NCI-H774 (cell line): ENCODE measurements at places on chromosomes 6 and 20.

- DNase-seq: no peak
Observed at GRCh38 chr6:21039926-21040325, 505.7 kb downstream of the CDKAL1 start.

GRCh38 chr6:68240726-68241125 is 394.4 kb upstream of the ADGRB3 start:
- no peak for DNase-seq

DNA sequence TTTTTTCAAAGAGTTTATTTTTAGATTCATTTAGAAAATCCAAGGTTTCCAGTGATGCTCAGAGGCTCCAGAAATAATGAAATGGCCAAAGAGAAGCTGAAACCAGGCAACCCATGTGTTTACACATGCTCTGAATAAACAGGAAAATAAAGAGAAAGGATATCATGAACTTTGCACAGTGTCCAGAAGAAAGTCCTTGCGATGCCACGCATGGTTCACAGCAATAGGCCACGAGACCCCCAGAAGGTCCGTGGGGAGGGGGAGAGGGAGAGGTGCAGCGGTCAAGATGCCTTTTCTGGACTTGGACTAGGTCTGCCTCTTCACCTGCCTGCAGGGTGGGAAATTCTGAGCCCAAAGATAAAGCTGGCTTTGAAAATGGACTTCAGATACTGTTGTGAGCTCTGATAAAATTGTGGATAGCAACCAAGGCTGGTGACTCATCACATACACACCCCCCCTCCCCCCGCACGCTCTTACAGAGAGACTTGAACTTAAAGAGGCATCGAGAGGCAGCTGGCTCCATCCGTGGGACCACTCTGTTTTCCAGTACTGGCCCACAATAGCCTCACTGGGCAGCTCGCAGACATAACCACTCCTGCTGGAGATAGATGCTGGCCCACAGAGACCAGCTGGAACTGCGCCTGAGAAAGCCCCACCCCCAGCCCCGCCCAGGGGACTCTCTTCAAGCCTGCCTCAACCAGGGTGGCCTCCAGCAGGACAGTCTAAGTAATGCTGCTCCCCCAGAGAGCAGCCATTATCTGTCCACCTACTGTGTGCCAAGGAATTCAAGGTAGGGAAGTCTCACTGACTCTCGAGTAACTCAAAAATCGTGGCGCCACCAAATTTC is 21.2 kb upstream of the NFATC2 start:
- no peak for DNase-seq

DNA sequence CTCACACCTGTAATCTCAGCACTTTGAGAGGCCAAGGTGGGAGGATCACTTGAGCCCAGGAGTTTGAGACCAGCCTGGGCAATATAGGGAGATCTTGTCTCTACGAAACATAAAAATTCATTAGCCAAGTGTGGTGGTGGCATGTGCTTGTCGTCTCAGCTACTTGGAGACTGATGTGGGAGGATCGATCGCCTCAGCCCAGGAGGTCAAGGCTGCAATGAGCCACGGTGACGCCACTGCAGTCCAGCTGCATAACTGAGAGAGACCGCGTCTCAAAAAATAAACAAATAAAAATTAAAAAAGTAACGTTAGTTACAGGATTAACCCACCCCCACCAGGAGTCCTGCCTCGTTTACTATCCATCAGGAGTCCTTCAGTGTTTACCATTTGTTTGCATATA is 345.1 kb downstream of the BTBD3 start:
- no peak for DNase-seq

DNA sequence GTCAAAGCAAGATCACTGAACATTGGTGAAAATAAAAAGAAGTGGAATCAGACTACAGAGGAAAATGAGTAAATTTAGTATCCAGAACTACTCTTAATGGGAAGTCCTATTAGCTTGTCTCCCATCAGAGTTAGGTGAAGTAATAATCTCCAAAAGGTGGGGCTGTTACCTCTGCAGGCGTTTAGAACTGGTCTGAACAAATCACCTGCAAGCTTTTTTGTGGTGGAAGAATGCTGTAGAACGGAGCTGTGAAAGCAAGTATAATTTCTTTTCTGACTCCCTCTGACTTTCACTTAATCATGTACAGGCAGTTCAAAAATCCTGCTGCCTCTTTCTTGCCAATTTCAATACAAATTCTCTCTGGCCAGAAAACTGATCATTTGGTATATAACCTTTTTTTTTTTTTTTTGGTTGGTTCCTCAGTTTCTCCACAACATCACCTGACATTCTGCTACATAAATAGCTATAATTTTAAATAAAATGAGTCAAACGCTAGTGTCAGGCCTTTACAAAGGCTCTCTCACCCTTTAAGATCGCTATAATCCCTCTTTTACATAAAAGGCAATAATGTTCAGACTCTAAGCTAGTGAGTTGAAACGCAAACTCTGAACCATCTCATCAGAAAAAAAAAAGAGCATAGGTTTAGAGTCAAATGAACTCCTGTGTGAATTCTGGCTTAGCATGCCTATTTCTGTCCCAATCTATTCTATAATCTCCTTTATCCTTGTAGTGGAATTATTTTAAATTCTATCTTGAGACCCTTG is 38.8 kb downstream of the CITED2 start:
- no peak for DNase-seq
